ENCODE measurements at places on chromosomes 3 and 15.

DNA sequence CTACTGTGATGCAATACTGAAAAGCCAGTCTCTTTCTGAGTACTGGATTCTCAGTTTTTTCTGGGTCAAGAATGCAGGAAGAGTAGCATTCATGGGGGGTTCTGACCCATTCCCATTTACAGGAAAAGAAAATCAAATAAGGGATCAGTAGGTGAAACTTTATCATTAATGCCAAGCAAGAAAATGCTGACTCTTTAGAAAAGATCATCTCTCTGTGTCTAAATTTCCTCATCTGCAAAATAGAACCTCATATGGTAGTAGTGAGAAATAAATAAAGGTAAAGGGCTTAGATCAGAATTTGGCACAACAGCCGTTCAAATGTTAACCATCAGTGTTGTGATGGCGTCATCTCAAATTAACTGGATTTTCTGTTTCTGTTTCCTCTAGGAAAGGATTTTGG lies 807.6 kb upstream of the LMCD1 start:
- DNase-seq = no peak

DNA sequence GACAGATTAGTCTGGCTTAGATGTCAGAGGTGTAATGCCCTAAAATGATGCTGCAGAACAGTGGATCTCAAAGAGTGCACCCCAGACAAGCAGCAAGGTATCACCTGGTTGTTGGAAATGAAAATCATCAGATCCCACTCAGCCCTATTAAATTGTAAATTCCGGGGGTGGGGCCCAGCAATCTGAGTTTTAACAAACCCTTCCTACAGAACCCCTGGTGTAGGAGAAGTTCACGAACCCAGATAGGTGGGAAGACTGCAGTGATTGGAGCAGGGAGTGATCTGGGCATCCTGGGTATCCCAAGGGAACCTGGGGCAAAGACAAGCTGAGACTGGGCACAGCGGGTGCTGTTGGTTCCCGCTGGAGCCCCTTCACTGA lies 24.3 kb upstream of the THRB start:
- DNase-seq = no peak

- no peak for DNase-seq
Measured at GRCh38 chr15:72970933-72971760, 81.1 kb upstream of the NEO1 start.

GRCh38 chr3:11498177-11498576 lies 145.5 kb downstream of the VGLL4 start:
- DNase-seq = no peak

GRCh38 chr3:11826628-11827265 lies 19.9 kb downstream of the TAMM41 start:
- no peak for DNase-seq

DNA sequence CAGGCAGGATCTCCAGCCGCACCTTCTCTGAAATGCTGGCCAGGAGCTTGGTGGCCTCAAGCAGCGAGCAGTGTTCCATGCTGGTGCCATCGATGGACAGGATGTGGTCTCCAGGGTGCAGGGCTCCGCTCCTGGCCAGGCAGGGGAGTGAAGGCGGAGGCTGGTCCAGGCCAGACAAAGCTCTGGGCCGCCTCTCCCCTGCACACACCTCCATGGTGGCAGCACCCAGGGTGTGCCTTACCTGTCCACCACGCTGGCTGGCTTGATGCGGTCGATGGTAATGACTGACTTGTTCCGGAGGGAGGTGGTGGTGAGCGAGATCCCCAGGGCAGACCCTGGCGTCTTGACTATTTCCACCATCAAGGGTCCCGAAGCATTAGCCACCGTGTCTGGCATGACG lies 20.0 kb downstream of the GRIP2 start:
- DNase-seq = no peak

DNA sequence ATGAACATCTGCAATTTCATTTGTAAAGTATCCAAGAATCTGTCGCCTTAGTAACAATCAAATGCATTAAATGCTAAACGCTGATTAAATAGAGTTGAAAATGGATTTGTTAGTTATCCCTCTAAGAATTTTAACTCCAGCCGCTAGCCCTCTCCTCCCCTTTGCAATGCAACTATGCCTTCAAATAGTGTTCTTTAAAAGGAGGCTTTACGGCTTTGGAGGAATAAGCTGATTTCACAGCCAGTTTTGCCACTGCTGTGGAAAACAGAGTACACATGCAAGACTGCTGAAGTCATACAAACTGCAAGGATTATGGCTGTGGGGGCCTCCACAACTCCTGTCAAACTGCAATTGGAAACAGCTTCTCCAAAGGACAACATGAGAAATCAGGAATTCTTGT lies 89.2 kb downstream of the CERS3 start:
- no peak for DNase-seq

- DNase-seq = no peak
Measured at GRCh38 chr3:139696314-139696604, 18.5 kb upstream of the NMNAT3 start.

- DNase-seq = no peak
Measured at GRCh38 chr15:85555875-85556617, 175.6 kb downstream of the AKAP13 start.

- DNase-seq = no peak
Measured at GRCh38 chr3:31188112-31188511, 293.7 kb upstream of the GADL1 start.

GRCh38 chr3:79761441-79761840 lies 6.4 kb downstream of the ROBO1 start:
- no peak for DNase-seq

GRCh38 chr15:96342406-96343112 lies 12.1 kb downstream of the NR2F2 start:
- DNase-seq = no peak

- no peak for DNase-seq
Measured at GRCh38 chr15:66072616-66073361, 180.8 kb downstream of the MEGF11 start.

- DNase-seq = no peak
Measured at GRCh38 chr3:193764959-193765358, 172.0 kb downstream of the OPA1 start.

- no peak for DNase-seq
Measured at GRCh38 chr15:91678003-91678402, 175.5 kb upstream of the SLCO3A1 start.

GRCh38 chr3:184805351-184806038 lies 6.5 kb upstream of the VPS8 start:
- no peak for DNase-seq

DNA sequence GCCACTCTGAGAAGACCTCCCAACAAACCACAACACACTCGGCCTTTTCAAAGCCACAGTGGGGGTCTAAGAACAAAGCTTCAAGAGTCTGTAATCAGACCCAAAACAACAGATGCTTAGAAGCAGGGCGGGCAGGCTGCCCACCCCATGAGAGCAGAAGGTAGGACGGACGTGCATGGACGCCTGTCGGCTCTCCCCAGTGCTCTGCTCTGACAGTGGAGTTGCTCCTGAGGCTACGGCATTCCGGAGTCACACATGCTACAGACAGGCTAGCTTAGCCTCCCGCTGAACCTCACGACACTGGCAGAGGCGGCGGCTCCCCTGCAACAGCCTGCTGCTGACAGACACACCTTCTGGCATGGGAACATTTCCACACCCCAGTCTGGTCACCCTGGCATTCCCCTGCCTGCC lies 33.5 kb downstream of the SLCO2A1 start:
- DNase-seq = no peak

DNA sequence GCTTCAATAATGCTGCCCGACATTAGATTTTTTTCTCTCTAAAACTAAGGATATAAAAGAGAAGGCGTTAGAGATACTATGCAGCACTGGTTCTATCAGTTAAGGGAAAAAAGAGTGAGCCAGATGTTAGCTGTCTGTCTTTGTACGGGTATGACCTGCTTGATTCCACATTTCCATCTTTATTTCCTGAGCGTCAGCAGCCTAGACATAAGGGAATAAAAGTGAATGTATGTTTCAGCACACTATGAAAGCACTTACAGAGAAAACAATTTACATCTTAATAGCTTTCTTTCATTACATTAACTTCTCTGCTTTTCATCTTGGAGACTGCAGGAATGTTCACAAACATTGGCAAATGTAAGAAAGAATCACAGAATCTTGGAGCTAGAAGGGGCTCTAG lies 319.3 kb downstream of the CTNNB1 start:
- no peak for DNase-seq

DNA sequence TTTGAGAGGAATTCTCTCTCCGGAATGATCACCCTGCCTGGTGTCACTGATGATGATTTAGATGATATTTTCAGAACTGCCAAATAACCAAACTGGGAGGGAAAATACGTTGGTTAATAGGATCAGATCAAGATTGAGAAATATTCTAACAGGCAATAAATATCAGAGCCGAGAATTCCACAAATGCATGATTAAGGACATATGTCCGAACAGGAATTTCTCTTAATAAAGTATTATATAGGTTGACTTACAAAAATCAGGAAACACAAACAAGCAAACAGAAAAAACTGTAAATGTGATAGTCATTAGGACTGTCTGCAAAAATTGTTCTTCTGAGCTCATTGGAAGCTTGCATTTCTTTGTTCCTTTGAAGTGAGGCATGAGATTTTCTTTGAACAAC lies 75.1 kb upstream of the PHLDB2 start:
- no peak for DNase-seq

DNA sequence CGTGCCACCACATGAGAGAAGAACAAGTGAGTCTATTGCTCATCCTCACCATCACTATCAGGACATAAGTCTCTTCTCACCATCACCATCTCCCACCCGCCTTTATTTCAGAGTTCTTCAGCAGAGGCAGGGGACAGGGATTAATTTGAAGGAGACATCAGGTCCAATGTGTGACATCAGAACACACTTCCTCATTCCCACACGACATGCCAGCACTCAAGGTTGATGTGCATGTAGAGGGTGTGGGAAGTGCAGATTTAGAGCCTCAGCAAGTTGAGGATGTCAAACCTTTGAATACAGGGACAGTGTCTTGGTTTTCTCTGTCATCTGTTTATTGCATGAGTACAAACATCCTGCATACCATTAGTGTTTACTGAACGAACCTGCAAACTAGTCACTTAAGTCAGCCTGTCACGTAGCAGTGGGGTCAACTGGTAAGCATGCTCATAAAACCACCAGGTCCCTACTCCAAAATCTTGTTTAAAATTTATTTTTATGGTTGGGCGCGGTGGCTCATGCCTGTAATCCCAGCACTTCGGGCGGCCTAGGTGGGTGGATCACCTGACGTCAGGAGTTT lies 104.4 kb downstream of the MYLK start:
- DNase-seq = no peak

- DNase-seq = no peak
Measured at GRCh38 chr3:147914532-147914931, 505.4 kb downstream of the ZIC1 start.

DNA sequence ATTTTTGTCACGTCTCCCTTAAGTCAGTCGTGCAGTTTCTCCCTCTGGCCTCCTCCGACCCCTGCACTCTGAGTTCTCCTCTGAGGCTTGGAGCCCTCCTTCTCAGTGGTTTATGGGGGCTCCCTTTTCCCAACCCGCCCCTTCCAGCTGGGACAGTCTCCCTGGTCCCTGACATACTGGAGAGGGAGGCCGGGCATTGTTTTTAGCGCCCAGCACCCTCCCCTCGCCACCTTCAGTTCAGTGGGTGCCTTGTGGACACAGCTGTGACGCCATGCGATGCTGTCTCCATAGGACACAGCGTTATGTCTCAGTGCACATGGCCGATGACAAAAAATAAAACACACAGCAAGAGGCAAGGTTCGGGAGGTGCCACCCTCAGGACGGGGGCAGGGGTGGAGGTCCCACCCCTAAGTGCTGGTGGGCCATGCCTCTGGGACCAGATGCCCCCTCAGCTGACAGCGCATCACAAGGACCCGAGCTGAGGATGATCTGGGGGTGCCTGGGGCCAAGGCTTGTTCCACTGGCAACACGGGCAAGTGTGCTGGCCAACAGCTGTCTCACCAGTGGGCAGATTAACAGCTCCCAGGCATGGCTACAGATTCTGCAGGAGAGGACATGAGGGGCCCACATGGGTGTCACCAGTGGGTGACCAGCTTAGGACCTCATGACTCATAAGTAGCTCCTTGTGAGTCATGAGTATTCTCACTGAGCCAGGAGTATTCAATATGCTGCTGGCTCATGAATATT lies 81.6 kb downstream of the PLXNA1 start:
- DNase-seq = no peak

GRCh38 chr15:97470417-97470816 lies 490.1 kb upstream of the ARRDC4 start:
- no peak for DNase-seq

GRCh38 chr3:197083486-197083885 lies 53.9 kb upstream of the MELTF start:
- DNase-seq = no peak

DNA sequence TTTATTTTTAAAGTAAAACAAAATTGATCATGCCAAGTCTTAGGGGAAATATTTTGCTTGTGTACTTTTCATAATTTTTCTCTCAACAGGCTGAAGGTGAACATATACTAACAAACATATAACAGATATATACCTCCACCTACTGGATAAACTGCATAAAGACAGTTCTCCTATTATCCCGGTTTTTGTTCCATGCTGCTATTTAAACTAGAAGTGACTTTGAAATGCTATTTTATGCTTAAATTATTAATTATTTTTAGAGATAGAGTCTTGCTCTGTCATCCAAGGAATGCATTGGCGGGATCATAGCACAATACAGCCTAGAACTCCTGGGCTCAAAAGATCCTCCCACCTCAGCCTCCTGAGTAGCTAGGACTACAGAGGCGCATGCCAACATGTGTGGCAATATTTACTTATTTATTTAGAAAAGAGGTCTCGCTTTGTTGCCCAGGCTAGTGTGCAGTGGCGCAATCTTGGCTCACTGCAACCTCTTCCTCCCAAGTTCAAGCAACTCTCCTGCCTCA lies 49.8 kb downstream of the ST3GAL6 start:
- DNase-seq = no peak

- DNase-seq = no peak
Measured at GRCh38 chr15:63677778-63678177, 80.6 kb downstream of the FBXL22 start.

DNA sequence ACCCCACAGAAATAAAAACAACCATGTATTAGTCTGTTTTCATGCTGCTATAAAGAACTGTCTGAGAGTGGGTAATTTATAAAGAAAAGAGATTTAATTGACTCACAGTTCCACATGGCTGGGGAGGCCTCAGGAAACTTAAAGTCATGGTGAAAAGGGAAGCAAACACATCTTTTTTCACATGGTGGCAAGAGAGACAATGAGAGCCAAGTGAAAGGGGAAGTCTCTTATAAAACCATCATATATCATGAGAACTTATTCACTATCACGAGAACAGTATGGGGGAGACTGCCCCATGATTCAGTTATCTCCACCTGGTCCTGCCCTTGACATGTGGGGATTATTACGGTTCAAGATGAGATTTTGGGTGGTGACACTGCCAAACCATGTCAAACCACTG lies 141.5 kb downstream of the ZMAT3 start:
- no peak for DNase-seq

DNA sequence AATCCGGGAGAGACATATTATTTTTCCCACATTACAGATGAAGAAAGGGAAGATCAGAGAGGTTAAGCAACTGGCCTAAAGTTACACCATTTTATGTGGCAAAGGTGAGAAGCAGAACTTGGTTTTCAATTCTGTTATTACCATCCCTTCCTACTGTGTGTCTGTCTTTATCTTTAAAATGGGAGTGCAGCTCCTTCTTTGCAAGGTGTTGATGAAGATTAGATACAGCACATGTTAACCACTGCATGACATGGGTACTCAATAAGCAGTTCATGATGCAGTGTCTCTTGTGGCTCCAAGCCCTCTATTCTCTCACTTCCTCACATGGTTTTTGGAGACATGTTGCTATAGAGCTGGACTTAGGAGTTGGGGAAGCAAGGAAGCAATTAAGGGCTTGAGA lies 23.1 kb upstream of the TBC1D21 start:
- DNase-seq = no peak
